ENCODE measurements at places on chromosomes 5 and 9.

DNA sequence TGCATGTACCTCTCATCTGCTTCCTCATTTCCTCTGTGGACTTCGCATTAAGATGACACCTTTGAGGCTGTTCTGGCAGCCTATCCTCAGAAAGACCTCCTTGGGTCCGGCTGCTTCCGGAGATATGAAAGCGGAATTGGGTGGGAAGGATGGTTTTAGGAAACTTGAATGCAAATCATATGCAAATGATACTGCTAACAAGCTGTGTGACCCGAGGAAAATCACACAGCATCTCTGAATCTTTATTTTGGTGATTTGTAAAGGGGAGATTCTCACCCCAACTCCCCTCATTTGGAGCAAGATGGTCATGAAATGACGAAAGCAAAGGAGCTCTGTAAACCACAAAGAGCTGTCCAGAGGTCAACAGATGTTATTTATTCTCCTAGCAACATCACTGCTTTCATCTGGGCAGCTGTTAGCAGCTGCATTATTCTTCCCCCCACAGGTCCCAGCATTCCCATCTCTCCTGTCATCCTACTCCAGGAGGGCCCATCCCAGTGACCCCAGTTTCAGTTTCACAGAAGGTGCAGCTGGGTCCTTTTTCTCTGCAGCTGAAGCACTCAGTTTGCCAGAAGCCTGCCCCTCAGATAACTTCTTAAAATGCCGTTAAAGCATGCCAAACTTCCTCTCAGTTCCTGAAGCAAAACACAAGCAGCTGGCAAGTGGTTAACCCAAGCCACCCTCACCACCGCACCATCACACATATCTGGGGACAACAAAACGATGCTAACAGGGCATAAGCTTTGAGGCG is 269.5 kb downstream of the SEC61B start:
- no peak for DNase-seq

DNA sequence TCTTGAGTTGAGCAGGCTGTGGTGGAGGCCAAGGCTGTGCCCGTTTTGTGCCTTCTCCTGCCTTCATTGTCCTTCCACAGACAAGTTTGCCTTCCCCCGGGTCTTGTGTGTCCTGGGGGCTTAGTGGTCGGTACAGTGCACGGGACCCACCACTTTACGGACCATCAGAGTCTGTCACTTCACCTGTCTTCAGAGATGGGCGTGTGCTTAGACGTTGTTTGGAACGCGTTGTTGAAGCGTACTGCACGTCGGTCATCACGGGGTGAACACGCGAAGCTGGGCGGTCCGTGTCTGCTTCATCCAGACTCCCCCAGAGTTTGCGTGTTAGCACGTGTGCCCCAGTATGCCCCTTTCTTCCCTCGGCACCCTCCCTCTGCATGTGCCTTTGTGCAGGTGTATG is 24.8 kb downstream of the CEP72 start:
- DNase-seq = no peak

- DNase-seq = no peak
Observed at GRCh38 chr9:35636135-35636876, 14.4 kb downstream of the SIT1 start.

DNA sequence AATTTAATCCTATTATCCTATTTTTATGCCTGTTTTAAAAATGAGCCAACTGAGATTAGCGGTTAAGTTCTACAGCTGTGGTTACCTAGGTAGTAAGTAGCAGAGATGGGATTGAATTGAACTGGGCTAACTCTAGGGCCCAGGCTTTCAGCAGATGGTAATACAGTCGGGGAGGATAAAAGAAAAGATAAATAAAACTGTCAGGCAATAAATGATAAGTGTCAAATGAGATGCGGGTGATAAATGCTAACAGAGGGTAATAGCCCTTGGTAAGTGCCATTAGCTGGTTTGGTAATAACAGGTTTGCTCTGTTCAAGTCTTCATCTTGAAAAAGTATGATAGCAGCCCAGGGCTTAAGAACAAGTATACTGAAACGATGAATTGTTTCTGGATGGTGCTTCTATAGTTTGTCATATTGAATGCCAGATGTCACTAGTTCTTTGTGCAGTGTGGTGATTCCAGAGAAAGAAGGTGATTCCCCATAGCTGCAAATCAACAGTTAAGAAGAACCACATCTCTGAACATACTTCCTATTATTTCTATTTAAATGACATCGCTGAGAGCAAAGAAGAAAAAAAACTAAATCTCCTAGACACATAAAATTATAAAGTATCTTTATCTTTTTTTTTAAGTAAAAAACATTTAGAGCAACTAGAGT is 360.8 kb upstream of the PANK3 start:
- no peak for DNase-seq

- DNase-seq = no peak
Observed at GRCh38 chr5:145619806-145620310, 215.3 kb downstream of the PRELID2 start.

DNA sequence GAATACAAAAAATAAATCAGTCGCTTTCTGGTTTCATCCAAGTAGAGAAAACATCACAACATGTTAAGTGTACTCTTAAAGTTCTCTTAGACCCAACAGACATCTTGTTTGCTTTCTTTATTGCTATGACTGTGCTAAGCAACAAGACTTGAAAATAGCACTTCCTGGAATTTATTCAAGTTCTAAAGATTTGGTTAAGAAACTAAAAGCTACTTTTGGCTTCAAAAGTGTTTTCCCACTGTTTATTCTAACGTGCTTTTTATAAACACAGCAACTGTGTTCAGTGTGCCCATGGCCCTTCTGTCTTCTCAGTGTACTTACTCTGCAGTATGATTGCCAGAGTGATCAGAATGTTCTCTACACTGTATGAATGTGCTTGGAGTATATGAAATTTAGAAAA is 109.8 kb downstream of the GIN1 start:
- DNase-seq = no peak

- DNase-seq = no peak
Observed at GRCh38 chr5:144032375-144032774, 138.1 kb downstream of the YIPF5 start.

DNA sequence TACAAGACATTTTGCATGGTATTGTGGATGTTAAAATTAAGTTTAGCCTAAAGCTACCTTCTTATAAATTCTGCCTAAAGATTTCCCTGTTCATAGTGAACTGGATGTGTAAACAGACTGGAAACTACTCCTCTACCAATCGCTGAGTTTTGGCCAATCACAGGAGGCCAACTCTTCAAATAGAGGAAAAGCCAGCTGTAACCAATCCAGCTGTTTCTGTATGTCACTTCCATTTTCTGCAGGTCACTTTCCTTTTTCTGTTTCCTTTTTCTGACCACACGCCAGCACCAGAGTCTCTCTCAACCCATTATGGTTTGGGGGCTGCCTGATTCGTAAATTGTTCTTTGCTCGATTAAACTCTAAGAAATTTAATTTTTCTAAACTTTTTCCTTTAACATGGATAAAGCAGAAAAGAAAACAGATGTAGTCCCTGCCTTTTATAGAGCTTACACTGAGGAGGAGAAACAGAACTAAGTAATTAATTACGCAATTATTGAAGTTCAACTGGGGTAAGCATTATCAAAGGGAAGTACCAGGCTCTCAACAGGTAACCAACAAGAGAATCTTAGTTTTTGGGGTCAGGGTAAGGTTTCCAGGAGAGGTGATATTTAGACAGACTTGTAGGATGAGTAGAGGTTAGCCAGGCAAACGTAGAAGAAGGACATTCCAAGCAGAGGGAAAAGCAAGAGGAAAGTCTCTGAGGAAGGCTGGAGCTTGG is 27.7 kb downstream of the RANBP3L start:
- DNase-seq = no peak

DNA sequence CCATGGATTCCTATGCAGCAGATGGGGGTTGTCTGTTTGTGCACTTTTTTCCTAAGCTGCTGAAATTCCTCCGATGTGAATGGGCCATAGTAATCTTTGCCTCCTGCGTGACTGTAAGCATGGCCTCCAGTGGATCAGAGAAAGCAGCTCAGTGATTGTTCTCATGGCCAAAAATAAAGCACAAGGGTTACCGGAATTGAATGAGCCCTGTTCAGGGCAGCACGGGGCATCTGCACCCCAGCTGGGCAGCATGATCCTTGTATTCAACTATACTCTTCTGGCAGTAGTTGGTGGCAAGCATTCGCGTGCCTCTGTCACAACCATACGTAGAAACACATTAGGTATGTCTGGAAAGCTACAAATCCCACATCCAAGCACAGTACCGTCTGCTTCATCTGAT is 193.9 kb downstream of the RORB start:
- no peak for DNase-seq

- DNase-seq = no peak
Observed at GRCh38 chr9:20584968-20585643, 37.2 kb downstream of the MLLT3 start.

DNA sequence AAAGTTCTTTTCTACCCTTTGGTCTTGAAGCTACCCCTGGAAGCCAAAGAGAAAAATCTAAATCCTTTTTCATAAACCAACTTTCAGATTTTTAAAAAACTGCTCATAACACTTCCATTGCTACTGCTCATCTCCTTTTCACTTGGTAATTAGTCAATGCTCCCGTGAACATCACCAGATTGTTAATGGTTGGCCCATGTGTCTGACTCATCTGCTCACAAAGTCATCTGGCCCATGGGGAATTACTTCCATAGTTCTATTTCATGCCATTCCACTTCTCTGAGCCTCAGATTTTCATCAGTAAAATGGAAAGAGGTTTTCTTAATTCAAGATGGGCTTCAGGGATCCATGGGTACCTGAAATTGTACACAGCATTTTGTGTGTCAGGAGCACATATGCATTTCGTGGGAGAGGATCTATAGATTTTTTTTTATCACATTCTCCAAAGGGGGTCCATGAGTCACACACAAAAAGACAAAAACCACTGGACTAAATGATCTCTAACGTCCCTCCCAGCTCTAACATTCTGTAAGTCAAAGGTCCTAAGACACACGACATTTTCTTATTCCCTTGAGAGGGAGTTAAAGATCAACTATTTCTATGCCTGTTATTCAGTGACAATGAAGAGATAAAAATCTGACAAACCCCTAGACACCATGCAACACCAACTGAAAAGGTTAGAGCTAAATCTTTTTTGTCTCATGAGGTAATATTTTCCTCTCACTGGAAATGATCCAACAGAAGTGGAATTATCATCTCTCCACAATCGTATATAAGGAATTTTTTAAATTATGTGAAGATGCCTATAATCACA is 75.4 kb downstream of the TEX10 start:
- DNase-seq = no peak

All from stimulated activated CD4-positive, alpha-beta T cell treated with anti-CD3 and anti-CD28 coated beads, TNF-alpha, amount 100 ng/mL, for 48 hours (primary cell).